ENCODE measurements at places on chromosomes 5 and 9.

DNA sequence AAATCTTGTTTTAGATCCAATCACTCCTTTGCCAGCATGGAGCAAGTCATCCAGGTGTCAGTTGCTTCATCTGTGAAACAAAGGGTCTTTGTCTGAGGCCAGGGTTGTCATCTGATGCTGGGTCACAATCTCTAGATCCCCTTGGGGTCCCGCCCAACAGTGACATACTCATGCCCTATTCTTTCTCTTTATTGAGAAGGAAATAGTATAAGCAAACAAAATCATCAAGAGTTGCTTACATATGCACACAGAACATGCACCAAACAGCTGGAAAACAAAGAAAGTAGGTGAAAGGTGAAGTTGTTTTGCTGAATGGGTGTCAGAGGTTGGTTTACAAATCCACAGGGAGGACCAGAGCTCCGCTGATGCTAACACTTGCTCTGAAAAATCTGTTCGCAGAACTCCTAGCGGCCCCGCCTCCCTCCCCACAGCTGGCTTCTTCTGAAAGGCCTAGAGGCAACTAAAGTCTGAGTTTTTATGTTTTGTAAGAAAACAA is 106.1 kb upstream of the SLC44A1 start:
- DNase-seq, result no peak

GRCh38 chr9:21995666-21996398 is 1.2 kb downstream of the CDKN2B-AS1 start:
- no peak for DNase-seq

GRCh38 chr5:44807269-44807668 is 1.5 kb upstream of the MRPS30 start:
- DNase-seq, result no peak

DNA sequence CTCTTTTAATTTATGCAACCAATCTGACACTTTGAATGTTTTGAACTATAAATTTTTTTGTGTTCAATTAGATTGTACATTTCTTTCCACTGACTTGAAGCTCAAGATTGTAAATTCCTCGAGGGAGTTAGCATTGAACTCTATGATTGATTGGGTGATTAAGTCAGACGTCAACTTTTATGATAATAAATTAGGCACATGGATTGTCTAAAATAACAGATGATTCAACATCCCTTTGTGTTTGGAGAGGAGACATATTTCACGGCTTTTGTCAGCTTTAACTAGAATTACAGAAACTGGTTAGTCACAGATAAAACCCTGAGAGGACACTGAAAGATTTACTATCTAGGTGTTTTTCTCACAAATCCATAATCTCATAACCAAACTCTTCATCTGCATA is 32.7 kb upstream of the TXNDC8 start:
- no peak for DNase-seq

GRCh38 chr5:39919876-39920275 is 495.1 kb upstream of the DAB2 start:
- DNase-seq, result no peak

DNA sequence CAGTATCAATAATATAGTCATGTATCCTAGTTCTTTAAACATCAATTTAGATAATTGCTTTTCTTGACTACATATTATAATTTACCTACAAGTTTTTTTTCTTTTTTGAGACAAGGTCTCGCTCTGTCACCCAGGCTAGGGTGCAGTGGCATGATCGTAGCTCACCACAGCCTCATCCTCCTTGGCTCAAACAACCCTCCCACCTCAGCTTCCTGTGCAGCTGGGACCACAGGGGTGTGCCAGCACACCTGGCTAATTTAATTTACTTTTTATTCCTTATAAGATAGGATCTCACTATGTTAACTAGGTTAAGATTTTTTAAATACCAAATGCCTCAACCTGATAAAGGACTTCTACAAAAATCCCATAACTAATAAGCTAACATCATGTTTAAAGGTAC is 21.1 kb downstream of the UIMC1 start:
- DNase-seq, result no peak

- DNase-seq, result no peak
Observed at GRCh38 chr9:134211811-134212485, 47.6 kb upstream of the RNU6ATAC start.

DNA sequence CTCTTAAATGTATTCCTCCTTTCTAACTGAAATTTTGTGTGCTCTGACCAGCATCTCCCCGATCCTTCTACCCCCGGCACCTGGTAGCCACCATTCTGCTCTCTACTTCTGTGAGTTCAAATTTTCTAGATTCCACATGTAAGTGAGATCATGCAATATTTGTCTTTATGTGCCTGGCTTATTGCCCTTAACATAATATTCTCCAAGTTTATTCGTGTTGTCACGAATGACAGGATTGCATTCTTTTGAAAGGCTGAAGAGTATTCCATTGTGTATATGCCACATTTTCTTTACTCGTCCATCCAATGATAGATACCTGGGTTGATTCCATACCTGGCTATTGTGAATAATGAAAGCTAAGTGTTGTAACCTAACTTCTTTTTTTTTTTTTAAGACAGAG is 29.0 kb downstream of the FBXL7 start:
- no peak for DNase-seq

DNA sequence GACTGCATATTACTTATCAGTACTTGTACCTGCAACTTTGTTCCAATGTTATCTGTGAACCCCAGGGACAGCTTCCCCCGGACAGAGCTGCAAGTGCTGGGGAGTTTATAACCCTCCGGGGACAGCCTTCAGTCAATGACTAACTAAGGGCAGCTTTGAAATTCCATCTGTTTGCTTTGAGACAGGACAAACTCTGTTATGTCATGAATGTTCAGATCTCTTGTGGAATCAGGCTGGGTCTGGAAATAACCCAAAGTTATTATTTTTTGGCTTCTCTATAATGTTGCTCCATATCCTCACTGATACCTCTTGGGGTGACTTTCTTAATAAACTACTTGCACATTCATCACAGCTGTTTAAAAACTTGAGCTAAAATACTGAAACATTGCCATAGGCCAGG is 617.5 kb upstream of the TLE4 start:
- no peak for DNase-seq

GRCh38 chr5:124349931-124350330 is 396.5 kb downstream of the ZNF608 start:
- DNase-seq, result no peak

GRCh38 chr9:87796196-87796595 is 70.3 kb downstream of the CTSL start:
- no peak for DNase-seq

GRCh38 chr9:38107405-38107804 is 38.4 kb upstream of the SHB start:
- no peak for DNase-seq

DNA sequence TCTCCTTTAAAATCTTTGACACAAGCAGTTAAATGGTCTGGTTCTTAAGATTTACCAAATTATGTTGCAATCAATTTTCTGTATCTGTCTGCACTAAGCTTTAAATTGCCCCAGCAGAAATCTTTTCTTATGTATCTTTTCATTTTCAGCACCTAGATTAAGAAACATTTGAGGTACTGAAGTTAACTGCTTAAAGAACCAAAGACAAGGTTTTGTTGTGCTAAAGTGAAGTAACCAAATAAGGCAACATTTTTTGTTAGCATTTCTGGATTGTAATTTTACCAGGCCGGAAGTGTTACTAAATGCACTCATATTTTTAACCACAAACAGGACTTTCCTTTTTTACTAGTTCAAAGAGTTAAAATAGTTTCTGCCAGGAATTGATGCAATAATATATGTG is 24.1 kb upstream of the MTAP start:
- DNase-seq, result no peak

DNA sequence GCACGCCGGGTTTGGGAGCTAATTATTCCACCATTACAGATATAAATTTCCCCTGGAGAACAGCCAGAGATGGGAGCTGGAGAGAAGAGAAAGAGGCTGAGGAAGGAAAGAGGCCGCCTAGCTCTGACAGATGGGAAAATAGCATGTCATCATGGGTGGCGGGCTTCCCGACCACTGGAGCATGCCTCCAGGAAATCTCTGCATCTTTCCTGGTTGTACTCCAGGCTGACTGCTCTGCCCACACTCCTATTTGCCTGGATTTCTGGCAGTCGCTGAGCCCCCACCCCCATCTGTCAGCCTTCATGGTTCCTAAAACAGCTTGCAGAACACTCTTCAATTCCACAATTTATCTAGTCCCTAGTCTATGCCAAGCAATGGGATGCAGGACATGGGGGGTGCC is 14.3 kb upstream of the GABRP start:
- DNase-seq, result no peak

DNA sequence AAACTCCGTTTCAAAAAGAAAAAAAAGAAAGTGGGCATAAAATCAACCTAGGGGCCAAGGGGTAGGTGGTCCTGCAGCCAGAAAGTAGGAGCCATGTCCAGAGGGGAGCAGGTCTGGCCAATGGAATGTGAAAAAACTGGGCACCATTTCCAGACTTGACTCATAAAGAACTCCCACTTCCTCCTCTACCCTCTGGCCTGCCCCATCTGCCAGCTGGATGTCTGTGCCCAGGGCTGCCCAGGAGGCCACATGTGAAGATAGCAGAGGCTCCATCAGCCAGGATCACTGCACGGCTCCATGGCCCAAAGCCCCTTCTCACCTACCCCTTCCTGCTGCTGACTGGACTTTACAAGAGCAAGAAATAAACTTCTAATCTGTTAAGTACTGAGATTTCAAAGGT is 42.1 kb upstream of the EEIG1 start:
- no peak for DNase-seq

DNA sequence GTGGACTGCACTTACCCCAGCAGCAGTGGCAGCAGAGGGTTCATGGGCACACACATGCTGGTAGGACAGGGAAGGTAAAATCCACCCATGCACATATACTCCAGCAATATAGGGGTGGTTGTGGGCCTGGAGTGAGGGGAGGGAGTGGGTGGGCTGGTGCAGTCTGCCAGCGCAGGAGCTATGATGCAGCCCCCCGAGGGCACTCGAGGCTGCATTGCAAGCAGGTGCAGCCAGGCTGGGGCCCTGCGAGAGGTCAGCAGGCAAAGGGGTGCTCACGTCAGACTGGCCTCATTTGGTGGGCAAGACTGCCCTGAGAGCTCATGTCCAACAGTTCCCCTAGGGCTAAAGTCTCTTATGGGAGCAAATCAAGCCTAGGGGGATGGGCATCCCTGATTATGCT is 32.4 kb upstream of the PCDHA1 start:
- DNase-seq, result no peak

- no peak for DNase-seq
Observed at GRCh38 chr5:144048259-144048856, 122.1 kb downstream of the YIPF5 start.

GRCh38 chr5:116358911-116359418 is 215.7 kb downstream of the SEMA6A start:
- DNase-seq, result no peak

DNA sequence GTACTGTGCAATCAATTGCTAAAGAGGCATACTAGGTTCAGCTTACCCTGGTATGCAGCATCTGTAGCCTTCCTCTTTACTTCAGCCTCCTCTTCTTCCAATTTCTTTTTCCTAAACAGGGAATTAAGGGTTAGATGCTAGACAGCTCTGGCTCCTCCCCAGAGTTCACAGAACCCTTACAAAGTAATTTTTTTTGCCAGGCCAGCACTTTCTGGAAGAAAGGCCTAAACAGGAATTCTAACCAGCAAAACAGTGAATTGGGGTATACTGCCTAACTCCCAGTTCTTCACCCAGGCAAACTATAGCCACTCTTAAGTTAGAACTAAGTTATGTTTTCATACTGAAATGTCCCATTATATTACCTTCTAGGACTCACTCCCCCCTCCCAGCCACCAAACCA is 8.1 kb downstream of the BRD8 start:
- no peak for DNase-seq

- no peak for DNase-seq
Observed at GRCh38 chr5:155822177-155822576, 504.8 kb upstream of the SGCD start.

DNA sequence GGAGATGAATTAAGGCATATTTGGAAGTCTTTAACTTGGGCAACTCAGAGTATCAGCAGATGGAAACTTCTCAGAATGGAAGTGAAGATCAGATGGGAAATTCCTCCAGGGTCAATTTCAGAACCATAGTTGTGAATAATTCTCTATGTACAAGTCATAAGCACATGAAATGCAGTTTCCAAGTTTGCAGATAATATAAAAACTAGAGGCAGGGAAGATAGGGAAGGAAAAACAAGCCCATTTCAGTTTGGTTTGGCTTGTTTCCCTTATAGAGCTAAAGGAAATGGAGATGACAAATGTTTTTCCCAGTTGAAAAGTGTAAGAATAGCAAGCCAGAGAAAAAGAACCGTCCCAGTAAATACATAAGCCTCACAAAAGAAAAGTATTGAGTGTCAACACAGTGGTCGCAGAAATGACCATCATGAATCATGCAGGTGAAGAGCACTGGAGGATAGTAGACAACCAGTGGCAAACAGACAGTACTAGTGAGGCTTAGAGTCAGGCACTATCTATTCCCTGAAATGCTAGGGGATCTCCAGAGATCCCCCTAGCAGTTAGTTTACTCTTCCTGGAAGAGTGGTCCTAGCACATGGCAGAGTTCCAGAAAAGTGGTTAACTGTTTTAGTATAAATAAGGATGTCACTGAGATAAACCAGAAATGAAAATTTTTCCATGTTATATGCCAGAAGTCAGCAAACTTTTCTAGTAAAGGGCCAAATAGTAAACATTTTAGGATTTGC is 245.9 kb downstream of the SAXO1 start:
- no peak for DNase-seq

DNA sequence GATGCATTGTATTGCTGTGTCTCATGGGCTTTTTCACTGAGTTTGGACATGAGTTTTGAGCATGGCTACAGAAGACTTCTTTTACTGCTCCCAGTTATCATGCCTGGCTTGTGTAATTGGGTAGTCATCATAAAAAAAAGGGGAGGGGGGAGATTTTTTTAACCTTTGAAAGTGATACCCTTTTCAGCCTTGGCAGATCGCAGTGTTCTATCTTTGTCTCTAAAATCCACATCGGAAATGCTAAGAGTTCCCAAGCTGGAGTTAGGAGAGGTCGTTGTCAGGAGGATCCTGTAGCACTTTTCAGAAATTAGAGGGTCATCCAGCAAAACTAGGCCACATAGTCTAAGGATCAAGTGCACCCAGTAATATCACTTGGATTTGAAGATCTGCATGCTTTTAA is 188.4 kb downstream of the WDR70 start:
- no peak for DNase-seq

DNA sequence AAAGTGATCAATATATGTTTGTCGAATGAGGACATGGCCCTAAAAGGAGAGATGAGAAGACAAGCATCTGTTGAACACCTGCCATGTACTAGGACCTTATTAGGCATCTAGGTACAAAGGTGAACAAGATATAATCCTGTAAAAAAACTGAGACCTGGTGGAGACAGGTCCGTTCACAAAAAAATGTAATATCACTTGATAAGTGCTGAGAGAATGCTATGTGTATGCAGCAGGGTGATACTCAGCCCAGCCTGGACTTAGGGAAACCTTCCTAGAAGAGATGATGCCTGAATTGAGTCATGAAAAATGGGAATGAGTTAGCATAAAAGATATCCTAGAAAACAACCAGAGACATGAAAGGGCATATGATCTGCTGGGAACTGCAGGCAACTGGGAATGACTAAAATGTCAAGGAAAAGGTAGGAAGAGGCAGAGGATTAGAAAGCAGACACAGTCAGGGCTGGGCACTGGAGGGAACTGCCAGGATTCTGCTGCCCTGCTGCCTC is 108.5 kb downstream of the ADRB2 start:
- DNase-seq, result no peak

- peak; percentile 44 for DNase-seq
Observed at GRCh38 chr5:9318031-9318430, 227.8 kb downstream of the SEMA5A start.

- no peak for DNase-seq
Observed at GRCh38 chr9:125470189-125470588, 208.6 kb downstream of the GAPVD1 start.

Data from NCI-H2081 (cell line).